ENCODE measurements at places on chromosomes 4 and X.

DNA sequence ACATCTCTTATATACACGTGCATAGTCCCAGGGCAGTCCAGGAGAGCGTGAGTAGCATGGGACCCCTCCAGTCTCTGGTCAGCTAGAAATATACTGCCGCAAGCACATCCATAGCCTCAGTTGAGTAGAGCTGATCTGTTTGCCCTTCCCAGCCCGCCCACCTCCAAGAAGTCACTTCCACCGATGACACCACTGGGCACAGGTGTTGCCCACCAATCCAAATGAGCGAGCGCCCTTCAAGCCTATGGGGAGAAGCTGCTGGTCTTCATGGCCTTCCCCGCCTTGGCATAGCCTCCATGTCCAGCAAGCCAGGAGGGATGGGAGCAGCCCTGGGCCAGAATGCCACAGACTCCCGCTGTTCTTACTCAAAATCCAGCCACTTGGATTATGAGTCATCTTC, 10.2 kb downstream of the DUSP9 start:
- no peak for DNase-seq

DNA sequence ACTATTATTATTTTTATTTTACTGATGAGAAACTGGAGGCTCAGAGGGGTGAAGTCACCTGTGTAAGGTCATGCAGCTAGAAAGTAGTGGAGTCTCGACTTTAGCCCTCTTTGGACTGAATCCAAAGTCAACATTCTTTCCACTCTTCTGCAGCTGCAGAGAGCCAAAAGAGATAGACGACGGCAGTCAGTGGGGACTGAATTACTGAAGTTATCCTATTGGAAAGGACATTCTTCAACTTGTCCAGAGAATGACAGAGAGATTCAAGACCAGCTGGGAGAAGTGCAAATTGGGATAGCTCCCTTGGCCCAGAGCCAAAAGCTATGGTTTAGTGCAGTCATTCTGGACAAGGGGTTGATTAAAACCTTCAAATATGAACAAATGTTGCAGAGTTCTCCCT, 42.5 kb downstream of the VGLL1 start:
- DNase-seq = no peak

DNA sequence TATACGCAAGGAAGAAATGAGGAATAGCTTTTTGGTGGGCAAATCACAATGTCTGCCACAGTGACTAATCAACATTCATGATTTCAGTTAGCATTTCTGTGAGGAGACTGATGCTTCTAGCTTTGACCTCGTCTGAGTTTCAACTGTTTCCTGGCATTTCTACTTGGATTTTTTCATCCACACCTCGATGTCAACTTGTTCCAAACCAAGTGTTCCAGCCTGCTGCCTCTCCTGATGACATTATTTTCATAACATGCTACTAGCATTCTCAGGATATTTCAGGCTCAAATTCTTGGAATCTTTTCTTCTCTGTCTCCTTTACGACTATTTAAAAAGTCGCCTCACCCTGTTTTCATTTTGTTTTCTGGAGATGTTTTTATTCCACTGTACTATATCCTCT, 90.3 kb upstream of the TEX13D start:
- no peak for DNase-seq

DNA sequence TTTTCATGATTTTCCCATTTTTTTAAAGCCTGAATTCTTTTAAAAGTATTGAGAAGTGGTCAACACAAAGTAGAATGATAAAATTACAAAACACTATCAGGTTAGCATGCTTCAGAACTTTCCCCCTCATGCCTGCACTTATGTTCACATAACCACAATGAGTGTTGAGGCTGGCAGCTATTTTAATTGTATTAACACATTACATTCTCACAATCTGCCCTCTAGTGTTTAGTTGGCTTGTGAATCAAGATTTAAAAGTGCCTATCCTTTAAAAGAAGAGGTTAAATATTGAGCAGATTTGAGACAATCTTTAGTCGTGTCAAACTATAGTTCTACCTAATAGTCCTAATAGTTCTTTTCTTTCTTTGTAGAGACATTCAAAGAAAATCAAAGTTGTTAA, 93.6 kb upstream of the NAP1L5 start:
- no peak for DNase-seq

- no peak for DNase-seq
Observed at GRCh38 chr4:2783790-2784189, 9.1 kb upstream of the SH3BP2 start.

- no peak for DNase-seq
Observed at GRCh38 chr4:141788169-141788915, 152.0 kb downstream of the IL15 start.

- no peak for DNase-seq
Observed at GRCh38 chrX:151899622-151900021, 13.1 kb upstream of the MAGEA4 start.

DNA sequence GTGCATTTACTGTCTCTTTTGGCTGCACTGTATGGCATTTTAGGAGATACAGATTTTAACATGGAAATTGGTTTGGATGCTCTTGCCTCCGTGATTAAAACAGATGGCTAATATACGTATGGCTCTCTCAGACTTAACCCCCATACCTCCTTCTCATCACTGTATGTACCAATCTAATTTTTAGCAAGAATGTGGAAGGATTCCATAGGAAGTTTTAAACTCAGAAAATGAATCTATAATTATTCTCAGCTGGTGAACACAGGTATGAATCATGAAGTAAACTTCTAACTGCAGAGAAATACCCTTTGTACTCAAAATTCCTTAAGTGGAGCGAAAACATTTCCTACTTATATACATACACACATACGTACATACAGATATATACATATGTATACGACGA, 210.5 kb upstream of the NEIL3 start:
- no peak for DNase-seq

- DNase-seq = no peak
Observed at GRCh38 chr4:112075129-112075753, 70.0 kb upstream of the FAM241A start.

- DNase-seq = no peak
Observed at GRCh38 chrX:9614016-9614415, 149.2 kb downstream of the TBL1X start.
